ENCODE measurements at places on chromosomes 4 and X.

- DNase-seq: no peak
Measured at GRCh38 chr4:55018978-55019377, 106.4 kb downstream of the KDR start.

DNA sequence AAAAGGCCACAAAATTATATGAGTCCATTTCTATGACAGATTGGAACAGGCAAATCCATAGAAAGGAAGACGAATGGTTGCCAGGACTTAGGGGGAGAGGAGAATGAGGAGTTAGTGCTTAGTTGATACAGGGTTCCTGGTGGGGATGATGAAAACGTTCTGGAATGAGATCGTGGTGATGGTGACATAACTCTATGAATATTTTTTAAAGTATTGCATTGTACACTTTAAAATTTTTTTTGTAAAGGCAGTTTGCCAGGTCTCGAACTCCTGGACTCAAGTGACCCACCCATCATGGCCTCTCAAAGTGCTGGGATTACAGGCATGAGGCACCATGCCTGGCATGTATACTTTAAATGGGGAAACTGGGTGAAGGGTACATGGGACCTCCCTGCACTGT, 9.9 kb upstream of the CCNQ start:
- no peak for DNase-seq

DNA sequence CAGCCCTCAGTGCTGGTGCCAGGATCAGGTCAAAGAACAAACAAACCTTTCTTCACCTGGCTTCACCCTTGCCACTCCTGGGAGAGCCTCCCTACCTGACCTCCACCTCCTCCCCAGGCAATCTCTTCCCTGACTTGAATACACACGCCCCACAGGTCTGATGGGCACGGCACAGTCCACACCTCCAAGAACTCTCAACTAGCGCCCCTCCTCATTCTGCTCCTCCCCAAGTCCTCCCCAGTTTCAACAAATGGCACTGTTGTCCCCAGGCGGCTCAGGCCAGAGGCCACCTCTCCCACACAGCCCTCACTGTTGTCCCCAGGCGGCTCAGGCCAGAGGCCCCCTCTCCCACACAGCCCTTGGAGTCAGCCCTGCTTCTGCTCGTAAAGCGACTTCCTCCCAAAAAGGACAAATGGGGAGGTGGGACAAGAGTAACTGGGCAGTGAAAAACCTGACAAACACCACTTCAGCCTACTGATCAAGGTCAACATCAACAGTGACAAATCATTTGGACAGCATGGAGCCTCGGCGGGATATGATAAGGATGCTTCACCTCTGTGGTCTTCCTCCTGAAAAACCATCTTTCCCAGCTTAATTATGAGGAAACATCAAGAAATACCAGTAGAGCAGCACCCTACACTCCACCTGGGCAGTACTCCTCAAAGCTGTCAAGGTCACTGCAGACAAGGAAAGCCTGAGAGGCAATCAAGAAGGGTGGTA, 2.9 kb downstream of the LETM1 start:
- DNase-seq: no peak

GRCh38 chrX:111244235-111244750, 26.0 kb downstream of the CAPN6 start:
- no peak for DNase-seq

- no peak for DNase-seq
Measured at GRCh38 chrX:23403849-23404248, 69.2 kb downstream of the PTCHD1 start.

DNA sequence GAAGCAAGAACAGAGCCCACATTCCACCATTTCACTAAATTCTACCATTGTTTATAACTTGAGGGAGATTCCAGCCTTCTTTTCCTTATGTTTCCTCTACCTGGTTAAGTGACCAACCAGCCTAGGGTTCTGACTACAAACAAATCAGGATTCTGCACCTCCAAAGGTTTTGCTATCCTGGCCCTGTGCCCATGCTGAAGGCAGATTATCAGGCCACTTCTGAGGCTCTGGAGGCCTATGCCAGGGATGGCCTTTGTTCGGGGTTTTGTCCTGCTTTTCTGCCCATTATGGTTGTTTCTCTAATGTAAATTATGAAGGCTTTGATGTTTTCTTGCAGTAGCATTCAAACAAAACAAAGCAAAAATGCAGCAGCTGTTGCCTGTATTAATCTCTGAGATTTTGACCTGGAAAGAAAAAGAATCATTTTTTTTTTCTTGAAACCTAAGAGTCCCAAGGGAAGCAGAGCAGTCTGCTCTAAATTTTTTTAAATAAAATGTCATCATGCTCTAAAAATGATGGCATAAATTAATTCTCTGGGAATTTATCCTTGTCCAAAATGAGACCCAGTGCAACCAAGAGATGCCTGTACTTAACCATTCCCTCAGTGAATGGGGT, 55.6 kb downstream of the RNF150 start:
- DNase-seq: no peak

GRCh38 chr4:8725071-8725841, 132.7 kb downstream of the CPZ start:
- DNase-seq: no peak
